Endothelial cell of umbilical vein (primary cell): ENCODE measurements at places on chromosomes 4 and X. TPM values are rescaled to one million over a fixed set of nuclear protein-coding genes. Genes with fewer than 3 reads are reported as not detected.

CD40LG gene
- not detected in 2 replicates for polyA plus RNA-seq

PCDH11X gene
- polyA plus RNA-seq = not detected in 2 replicates

PARM1 gene
- polyA plus RNA-seq = 0.01 and 0.02 TPM in 2 replicates

PSAPL1 gene
- polyA plus RNA-seq = not detected in 2 replicates

NKRF gene
- polyA plus RNA-seq = 2.7 and 2.8 TPM in 2 replicates

NSG1 gene
- 2.9 and 3.3 TPM in 2 replicates for polyA plus RNA-seq

- DNase-seq = no peak
- no peaks in the 10 kb centered on the region for H3K4me1 ChIP-seq
Measured at GRCh38 chr4:152064282-152064681, 303.5 kb upstream of the GATB start.

DNA sequence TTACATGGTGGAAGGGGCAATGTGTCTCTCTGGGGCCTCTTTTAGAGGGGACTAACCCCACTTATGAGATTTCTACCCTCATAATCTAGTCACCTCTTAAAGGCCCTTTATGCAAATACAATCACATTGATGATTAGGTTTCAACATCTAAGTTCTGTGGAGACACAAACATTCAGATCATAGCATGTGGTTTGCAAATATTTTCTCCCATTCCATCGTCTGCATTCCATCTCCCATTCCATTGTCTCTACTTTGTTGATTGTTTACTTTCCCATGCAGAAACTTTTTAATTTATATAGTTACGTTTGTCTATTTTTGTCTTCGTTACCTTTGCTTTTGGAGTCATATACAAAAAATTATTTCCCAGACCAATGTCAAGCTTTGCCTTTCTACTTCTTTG, 927.5 kb upstream of the INTU start:
- no peak overlapping the region for H3K4me3 ChIP-seq
- DNase-seq = no peak
- no peaks in the 10 kb centered on the region for H3K27me3 ChIP-seq
- H3K36me3 ChIP-seq = no peaks in the 10 kb centered on the region

- no peak for DNase-seq
- no peak overlapping the region for H3K4me3 ChIP-seq
- H3K27me3 ChIP-seq = no peaks in the 10 kb centered on the region
- no peaks in the 10 kb centered on the region for H3K4me1 ChIP-seq
Measured at GRCh38 chr4:166675411-166675810, 558.9 kb downstream of the SPOCK3 start.

DNA sequence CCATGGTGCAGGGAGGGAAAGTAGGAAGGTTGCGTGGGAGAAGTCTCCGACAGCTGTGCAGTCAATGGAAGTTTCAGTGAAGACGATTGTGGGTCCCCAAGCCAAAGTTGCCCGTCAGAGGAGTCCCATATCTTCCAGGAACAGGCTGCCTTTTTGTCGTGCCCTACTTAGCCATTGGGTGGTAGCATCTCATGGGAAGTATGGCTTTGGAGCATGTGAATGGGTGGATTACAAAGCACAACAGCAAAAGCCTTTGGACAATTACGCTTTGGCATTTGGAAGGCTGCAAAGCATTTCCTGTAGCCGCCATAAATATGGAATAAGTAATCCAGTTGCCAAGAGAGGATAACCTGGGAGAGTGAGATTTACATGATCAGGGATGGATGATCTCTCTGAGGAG, 300.7 kb upstream of the BOD1L1 start:
- no peak overlapping the region for H3K27ac ChIP-seq
- H3K36me3 ChIP-seq = no peaks in the 10 kb centered on the region
- no peak overlapping the region for H3K4me3 ChIP-seq
- H3K27me3 ChIP-seq = peaks cover 7% of the 10 kb centered on the region

- H3K4me1 ChIP-seq = peaks cover 9% of the 10 kb centered on the region
- no peak for DNase-seq
- peak overlapping the region; percentile 95 for H3K4me3 ChIP-seq
Measured at GRCh38 chrX:154379569-154379951, 465 bp downstream of the EMD start.
